ENCODE measurements at places on chromosomes 12 and 14. TPM values are rescaled to one million over a fixed set of nuclear protein-coding genes. Genes with fewer than 3 reads are reported as not detected.

DNA sequence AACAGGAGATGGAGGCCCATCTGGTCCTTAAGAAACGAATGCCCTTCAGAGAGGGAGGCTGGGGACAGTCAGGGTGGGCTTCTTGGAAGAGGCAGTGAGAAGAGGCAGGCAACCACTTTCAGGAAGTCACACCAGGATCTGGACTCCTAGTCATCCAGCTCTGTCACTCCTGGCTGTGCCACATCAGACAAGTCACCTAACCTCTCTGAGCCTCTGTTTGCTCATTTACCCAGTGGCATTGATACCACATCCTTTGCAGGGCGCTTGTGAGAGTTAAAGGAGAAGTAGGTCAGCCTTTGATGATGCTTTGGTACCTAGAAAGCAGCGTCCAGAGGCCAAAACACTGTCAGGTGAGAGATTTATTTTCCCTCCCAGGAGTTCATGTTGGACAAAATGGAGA is 11.1 kb downstream of the CCDC197 start:
- no peak for DNase-seq

- DNase-seq: no peak
Measured at GRCh38 chr14:68678471-68678870, 114.4 kb downstream of the ZFP36L1 start.

Gene ENDOU
- total RNA-seq: not detected

Gene CCDC175
- not detected for total RNA-seq

Gene NPAS3
- total RNA-seq: 0.79 TPM

DNA sequence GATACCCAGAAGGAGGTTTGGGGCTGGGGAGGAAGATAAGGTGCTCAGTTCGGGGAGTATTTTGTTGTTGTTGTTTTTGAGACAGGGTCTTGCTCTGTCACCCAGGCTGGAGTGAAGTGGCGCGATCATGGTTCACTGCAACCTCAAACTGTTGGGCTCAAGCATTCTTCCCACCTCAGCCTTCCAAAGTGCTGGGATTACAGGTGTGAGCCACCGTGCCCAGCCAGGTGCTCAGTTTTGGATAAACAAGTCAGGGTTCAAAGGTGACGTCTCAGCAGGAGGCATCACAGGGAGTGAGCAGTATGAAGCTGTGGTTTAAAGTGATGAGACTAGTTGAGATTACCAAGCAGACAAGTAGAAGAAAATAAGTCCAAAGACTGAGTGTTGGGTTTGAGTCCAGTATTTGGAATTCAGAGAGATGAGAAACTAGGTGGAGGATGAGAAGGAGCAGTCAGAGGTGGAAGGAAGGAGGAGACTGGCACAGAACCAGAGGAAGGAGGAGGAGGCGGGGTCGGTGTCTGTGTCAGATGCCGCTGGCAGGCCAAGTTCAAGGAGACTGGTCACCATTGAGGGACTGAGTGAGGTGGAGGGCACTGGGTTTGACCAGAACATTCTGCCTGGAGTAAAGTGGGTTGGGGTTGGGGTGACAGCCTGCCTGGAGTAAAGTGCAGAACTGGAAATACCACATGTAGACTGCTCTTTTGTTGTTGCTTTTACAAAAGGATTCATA is 16.1 kb downstream of the SLC35E3 start:
- DNase-seq: no peak

Gene OR4K13
- not detected for total RNA-seq

GRCh38 chr12:6158255-6158654 is 33.8 kb upstream of the VWF start:
- DNase-seq: no peak

DNA sequence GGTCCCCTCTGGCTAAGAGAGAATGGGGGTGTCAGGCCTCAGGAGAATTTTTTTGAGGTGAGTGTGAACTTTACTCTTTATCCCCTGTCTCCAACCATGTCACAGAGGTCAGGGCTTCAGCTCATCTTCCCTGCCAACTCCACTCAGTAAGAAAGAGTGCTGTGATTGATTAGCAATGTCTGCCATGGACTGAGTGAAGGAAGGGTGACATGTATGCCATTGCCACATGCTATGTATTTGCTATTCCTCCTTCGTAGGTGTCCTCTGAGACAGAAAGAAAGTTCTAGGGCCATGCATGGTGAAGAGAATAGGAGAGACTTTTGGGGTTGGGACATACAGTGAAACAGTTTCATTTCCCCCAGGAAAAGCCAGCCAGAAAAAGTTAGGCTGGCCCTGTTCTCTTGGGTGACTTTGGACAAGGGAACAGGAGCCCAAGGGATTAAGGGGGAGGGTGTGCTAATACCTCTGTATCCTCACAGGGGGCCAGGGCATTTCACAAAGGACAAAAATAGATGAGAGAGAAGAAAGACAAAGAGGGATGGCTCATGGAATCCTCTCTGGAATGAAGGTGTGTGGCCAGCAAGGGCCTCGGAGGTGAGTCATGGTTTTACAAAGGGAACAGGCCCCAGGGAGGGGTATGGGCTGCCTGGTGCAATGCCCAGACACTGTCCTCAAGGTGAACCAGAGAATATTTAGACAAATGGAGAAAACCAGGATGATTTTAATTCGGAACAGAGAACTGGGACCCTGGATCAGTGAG is 13.9 kb upstream of the MYL2 start:
- peak; percentile 87 for DNase-seq

GRCh38 chr12:51368640-51369517 is 22.3 kb downstream of the GALNT6 start:
- DNase-seq: no peak

Gene RNASE3
- not detected for total RNA-seq

GRCh38 chr12:46382408-46382963 is 9.9 kb upstream of the SLC38A2 start:
- DNase-seq: no peak

GRCh38 chr12:3520711-3521110 is 29.7 kb downstream of the PRMT8 start:
- DNase-seq: no peak

Gene LRRC9
- not detected for total RNA-seq

Gene RND1
- 1.2 TPM for total RNA-seq

Gene MYH6
- total RNA-seq: not detected

Gene OLR1
- 0.25 TPM for total RNA-seq

DNA sequence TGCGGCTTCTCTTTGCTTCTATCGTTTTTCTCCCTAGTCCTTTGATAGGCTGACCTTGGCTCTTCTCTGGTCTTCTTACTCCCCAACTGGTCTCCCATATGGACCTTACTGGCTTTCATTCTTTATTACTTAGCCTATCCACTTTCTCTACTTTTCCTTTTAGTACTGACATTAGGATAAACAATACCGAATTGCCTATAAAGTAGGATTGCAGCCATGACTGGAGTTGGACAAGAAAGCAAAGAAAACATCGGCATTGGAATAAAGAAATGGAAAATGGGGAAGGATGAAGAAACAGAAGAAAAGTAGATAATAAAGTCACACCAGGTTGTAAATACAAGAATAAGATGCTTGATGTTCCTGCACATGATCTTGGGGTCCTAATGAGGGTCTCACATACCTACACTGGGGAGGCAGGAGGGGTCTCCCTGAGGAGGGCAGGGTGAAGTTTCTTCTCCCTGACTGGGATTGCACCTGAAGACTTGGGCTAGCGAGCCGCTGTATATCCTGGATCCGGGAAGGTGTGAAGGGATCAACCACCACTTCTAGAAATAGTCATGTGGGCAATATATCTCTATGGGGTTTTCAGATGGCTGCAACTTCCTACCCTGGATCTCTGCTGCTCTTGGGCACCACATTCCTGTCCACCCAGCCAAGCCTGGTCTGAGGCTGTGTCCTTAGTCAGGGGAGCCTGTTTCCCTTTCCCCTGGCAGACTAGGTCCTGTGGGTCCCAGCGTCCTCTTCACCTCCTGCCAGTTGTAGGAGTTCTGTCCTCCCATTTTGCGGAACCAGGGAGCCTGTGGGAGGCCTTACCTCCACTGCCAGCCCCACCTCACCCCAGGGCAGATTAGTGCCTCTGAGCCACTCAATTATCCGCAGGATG is 13.1 kb downstream of the NKX2-1 start:
- no peak for DNase-seq

DNA sequence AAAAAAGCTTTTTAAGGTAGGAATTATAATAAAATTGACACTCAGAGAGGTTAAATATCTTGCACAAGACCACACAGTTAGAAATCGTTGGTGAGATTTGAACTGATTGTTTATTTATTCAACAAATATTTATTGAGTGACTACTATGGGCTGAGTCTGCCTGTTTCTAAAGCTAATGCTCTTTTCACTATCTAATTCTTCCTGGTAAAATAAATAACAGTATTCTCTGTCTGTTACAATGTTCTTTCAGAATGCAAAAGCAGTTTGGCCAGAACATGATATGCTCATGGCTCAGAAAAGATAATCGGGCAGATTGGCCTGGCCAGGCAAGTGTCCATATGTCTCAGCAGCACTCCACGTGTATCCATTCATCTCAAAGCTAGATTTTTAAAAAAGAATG is 82.0 kb downstream of the BTG1 start:
- DNase-seq: no peak

DNA sequence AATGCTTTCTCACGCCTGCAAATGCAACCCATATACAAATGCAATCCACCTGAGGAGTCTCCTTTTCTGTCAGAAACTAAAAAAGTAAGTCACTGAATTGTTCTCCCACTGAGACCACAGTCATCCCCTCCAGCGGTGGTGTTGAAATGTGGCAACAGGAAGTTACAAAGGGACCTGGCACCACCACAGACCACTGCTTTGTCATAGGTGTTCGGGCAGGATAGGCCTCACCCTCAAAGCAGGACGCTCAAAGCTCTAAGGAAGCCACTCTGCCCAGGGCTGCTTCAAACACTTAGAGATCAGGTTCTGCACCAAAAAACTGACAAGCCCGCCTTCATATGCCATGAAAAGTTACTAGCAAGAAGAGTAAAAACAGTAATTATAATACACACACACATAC is 11.3 kb downstream of the PHLDA1 start:
- peak; percentile 94 for DNase-seq

DNA sequence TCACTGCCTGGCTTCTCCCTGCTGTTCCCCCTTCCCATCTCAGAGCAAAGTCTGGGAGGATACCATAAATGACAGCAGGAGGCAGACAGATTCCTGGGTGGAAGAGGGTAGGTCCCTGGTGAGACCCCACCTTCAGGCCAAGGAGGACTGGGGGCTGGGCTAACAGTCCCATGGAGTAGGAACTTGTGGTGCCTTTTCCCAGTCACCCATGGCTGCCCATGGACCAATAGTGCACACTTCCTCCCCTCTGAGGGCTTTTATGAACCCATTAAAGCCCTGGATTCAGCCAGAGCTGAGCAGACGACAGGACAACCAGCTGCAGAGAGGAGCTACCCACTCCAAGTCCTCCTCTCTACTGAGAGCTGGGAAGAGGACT is 36.6 kb upstream of the OR5AU1 start:
- no peak for DNase-seq

DNA sequence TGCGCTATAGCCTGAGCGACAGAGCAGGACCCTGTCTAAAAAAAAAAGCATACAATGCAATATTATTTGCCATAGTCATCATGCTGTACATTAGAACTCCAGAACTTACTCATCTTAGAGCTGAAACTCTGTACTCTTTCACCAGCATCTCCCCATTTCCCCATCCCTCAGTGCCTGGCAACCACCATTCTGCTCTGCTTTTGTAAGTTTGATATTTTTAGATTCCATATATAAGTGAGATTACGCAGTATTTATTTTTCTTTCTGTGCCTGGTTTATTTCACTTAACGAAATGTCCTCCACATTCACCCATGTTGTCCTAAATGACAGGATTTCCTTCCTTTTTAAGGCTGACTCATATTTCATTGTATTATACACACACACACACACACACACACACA is 121.8 kb downstream of the BBS10 start:
- DNase-seq: peak; percentile 54

DNA sequence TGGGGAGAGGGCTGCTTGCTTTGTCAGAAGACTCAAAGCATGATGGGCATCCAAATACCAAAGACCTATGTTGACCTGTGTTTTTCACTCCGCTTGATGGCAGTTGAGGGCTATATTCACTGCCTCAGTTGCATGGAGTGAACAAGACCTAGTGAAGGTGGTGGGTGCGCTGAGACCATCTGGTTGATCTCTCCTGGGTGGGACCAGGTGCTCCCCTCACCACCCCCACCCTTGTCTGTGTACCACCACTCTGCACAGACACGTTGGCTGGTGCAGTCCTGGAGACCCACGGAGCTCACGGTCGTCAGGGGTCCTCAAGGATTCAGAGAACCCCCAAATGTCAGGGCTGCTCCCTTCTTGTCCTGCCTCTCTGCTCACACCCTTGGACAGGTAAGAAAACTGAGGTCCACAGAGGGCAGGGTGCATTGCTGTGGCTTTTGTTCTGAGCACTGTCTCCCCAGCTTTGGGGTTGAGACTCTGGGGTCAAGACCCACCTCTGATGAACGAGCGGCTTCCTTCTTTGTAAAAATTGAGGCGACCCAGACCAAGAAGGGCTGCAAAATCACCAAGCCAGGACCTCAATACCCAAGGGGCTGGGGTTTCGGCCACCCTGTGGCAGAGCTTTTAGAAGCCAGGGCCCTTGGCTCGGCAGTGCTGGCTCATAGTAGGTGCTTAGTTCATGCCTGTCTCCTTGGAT is 166.3 kb upstream of the RTL1 start:
- DNase-seq: no peak

DNA sequence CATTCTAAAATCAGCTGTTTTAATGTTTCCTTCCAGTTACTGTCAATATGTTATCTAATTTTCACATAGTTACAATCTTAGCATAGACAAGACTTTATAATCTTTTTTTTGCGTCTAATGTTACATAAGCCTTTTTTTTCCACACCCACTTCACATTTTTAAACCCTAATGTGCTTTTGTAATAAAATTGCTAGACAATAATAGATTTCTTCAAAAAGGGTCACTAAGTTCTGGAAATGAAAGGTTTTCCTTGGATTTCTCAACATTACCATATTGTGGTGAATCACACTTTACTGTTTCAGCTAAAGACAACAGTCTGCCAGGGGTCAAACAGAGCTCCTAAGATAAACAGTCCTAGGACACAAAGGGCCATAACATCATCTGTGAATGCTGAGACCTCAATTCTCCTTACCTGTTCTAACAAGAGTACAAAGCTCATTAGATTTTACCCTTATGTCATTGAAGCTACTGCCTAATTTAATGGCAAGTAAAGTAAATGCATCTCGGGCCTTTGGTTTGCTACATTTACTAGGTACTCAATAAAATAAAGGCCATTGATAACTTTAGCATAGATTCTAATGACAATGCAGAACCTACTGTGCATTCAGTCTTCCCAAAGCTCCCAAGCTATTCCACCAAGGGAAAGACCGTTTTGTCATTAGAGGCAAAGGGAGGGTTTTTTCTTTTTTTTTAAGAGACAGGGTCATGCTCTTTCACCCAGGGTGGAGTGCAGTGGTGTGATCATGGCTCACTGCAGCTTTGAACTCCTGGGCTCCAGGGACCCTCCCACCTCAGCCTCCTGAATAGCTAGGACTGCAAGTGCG is 111.2 kb upstream of the SLC38A2 start:
- peak; percentile 73 for DNase-seq

- peak; percentile 68 for DNase-seq
Measured at GRCh38 chr14:101556131-101556530, 5.2 kb upstream of the DIO3 start.

GRCh38 chr12:92574911-92575570 is 127.7 kb upstream of the PLEKHG7 start:
- DNase-seq: no peak

DNA sequence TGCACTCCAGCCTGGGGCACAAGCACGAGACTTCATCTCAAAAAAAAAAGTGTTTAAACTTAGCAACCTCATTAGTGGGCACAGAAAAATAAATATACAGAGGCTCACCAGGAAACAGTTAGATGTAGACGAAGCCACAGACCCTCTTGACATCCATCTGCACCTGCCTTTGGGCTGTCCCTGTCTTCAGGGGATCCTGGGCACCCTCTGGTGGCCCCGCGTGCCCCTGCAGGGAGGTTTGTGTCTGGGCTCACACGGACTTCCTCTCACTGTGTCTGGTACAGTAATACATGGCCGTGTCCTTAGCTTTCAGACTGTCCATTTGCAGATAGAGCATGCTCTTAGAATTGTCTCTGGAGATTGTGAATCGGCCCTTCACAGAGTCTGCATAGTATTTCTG is 916.5 kb downstream of the TMEM121 start:
- DNase-seq: peak; percentile 14
